Prostate gland (tissue), 2 donors: ENCODE measurements at places on chromosomes 11 and 22.

GRCh38 chr22:43295660-43296059 lies 47.5 kb downstream of the SCUBE1 start:
- no peak for DNase-seq

DNA sequence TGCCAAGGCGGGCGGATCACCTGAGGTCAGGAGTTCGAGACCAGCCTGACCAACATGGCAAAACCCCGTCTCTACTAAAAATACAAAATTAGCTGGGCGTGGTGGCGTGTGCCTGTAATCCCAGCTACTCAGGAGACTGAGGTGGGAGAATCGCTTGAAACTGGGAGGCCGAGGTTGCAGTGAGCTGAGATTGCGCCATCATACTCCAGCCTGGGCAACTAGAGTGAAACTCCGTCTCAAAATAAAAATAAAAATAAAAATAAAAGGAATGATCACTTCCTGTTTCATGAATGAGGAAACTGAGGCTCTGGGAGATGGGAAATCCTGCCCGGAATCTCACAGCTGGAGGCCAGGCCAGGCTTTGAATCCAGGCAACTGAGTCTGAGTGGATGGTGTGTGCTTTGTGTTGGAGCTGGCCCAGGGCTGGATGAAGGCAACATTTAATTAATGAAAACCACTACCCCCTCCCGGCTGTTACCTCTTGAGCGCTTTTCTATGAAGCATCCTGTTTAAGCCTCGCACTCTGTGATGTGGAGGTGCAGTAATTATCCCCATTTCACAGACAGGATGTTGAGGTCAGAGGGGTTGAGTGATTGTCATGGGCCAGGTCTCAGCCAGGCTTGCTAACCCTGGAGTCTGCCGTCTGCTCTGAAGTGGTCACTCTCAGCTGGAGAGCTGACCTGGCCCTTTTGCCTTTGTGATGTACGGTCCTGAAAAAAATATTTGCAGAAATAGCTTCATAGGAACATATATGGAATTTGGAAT lies 27.8 kb downstream of the LRP5 start:
- no peak for DNase-seq

DNA sequence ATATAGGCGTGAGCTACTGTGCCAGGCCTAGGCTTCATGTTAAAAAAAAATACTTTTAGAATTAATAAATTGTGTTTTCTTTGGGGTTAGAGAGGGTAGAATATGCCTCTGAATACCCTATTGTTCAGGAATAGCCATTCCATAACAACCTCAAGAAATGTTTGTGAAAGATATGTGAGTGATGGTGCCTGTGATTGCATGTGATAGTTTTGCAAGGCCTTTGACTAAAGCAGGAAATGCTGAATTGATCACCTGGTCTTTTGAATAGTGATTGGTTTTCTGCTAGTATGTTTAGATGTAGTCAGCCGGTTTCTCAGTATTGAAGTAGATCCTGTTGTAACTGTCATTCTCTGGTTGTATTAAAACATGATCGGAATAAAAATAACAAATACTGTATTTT lies 73.4 kb downstream of the UVRAG start:
- DNase-seq = no peak

- no peak for DNase-seq
These were observed 13.3 kb downstream of the PRR33 start for GRCh38 chr11:1878137-1879031.

GRCh38 chr22:24822471-24822870 lies 16.5 kb downstream of the SGSM1 start:
- DNase-seq = no peak

DNA sequence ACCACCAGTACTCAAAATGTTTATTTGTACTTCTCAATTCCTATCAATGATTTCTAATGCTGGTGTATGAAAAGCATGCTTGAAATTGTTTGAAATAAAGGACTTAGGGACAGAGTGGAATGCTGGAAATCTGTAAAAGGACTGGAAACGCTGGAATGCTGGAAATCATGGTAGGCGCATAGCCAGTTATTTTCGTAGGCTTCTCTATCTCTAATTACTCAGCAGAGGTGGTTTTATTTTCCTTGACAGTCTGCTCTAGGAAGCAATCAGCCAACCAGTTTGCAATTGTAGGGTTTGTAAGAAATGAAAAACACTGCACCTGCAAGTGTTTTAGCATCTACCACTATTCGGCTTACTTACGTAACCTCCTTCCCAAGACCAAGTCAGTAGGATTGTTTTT lies 788 bp downstream of the LIN7C start:
- DNase-seq = no peak

DNA sequence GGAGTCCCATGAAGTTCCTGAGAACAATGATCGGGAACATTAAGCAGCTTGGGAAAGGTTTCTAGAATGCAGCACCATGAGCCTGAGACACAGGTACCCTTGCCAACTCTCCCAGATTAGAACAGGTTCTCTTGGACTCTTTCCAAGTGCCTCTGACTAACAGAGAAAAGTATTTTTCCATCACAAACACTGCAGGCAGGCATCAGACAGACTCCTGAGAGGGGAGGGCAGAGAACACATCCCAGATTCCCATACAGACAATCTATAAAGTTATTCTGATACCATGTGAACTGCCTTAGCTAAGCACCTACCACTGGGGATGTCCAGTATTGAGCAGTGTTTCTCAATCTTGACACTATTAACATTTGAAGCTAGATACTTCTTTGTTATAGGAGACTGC lies 27.3 kb downstream of the SERGEF start:
- DNase-seq = peak; percentile 32

DNA sequence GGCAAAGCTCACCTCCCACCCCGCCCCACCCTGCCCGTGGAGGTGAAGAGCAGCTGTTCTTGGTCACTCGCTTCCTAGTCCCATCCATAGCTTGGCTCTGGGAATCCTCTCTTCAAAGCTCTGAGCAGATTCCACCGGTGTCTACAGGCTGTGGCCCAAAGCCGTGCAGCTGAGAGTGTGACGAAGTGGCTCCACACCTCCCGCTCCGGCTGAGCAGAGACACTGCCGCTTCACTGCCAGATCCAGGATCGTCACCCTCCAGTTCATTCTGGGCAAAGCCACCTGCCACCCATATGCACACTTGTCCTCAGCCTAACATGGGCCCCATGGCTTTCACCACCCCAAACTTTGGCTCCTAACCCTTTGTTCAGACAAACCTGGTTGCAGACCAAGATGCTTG lies 532.9 kb upstream of the B3GAT1 start:
- DNase-seq = no peak

DNA sequence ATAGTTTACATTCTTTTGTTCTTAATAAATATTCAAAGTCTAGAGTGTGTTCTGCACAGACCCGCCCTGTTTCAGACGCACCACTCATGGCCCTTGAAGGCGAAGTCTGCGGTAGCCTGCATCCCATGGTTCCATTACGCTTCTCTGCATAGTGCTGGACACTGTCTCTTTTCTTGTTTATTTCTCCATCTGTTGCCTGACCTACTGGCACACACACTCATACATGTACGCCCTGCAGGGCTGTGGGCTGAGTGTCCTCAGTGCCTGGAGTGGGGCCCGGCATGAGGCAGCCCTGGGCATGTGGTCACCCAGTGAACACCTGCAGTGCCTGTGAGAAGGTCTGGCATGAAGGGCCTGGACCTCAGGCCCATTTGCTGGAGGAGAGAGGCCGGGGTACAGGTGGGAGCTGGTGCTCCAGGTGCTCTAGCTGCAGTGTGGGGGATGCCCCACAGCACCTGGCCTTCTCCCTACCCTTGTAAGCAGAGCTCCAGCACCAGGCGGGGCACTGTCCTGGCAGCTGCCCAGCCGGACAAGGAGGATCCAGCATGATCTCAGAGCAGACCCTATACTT lies 404.1 kb downstream of the TBC1D22A start:
- DNase-seq = no peak

- peak; percentile 49 for DNase-seq
These were observed 10.8 kb upstream of the LDHA start for GRCh38 chr11:18383388-18384156.

DNA sequence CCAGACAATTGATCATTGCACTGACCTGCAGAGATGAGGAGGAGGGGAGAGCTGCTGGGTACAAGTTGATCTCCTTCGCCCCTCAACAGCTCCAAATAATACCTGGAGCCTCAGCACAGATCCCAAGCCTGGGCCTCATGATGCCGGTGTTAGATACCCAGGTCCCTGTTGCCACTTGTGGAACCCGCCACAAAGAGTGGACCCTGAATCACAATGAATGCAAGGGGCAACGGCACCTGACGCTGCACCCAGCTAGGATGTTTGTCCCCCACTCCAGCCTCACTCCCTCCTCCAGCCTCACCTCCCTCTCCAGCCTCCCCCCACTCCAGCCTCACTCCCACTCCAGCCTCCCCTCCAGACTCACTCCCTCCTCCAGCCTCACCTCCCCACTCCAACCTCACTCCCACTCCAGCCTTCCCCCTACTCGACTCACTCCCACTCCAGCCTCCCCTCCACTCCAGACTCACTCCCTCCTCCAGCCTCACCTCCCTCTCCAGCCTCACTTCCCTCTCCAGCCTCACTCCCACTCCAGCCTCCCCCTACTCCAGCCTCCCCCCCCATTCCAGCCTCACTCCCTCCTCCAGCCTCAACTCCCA lies 879.0 kb downstream of the BRD1 start:
- DNase-seq = peak; percentile 1

GRCh38 chr11:44555031-44555800 lies 10.2 kb upstream of the CD82 start:
- no peak for DNase-seq

GRCh38 chr22:49330421-49331222 lies 497.1 kb downstream of the BRD1 start:
- DNase-seq = no peak

DNA sequence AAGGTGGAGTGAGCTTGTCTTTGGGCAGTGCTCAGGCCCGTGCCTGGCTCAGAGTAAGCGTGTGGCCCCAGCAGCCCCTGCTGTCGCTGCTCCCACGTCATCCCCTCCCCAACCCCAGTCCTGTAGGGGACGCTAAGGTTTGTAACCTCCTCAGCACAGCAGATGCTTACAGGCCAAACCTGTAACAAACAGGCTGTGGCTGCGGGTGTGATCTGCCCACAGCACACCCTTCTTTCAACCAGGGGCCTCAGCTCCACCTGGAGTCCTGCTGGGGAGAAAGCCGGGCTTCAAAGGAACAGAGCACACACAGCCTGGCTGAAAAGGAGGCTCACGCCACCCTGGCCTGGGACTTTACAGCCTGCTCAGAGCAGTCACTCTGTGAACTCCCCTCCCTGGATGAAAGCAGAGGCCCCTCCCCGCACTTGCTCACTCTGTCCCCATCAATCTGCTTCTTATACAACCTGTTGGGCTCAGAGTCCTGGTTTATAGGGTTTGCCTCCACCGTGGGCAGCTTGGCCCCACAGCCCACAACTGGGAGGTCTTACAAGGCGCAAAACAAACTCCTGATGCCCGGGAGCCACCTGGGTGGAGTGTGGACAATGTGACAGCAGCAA lies 54.3 kb downstream of the SCUBE1 start:
- no peak for DNase-seq

DNA sequence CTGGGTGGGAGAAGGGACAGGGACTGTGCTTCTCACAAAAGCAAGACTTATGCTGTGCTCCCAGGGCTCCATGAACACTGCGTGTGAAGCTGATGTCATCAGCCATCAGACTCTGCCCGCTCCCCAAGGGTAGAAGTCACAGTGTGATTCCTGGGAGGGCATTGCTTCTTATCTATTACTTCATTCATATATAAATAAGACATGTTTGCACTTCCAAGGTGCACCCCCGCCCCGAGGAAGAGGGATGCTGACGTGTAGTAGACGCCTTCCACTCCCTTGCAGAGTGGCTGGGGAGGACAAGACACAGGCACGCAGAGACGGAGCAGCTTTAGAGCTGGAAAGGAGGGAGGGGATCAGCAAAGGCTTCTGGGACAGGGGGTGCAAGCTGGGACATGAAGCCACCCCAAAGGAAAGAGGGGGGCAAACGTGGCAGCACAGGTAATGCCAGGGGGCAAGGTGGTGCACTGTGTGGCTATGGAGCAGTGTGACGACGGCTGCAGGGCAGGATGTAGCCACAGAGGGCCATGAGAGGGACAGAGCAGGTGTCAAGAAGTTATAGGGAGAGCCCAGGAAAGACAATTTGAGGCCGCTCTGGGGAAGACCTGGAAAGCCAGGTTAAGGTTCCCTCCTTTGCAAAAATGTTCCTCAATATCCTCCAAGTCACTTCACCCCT lies 558.5 kb downstream of the MN1 start:
- no peak for DNase-seq

DNA sequence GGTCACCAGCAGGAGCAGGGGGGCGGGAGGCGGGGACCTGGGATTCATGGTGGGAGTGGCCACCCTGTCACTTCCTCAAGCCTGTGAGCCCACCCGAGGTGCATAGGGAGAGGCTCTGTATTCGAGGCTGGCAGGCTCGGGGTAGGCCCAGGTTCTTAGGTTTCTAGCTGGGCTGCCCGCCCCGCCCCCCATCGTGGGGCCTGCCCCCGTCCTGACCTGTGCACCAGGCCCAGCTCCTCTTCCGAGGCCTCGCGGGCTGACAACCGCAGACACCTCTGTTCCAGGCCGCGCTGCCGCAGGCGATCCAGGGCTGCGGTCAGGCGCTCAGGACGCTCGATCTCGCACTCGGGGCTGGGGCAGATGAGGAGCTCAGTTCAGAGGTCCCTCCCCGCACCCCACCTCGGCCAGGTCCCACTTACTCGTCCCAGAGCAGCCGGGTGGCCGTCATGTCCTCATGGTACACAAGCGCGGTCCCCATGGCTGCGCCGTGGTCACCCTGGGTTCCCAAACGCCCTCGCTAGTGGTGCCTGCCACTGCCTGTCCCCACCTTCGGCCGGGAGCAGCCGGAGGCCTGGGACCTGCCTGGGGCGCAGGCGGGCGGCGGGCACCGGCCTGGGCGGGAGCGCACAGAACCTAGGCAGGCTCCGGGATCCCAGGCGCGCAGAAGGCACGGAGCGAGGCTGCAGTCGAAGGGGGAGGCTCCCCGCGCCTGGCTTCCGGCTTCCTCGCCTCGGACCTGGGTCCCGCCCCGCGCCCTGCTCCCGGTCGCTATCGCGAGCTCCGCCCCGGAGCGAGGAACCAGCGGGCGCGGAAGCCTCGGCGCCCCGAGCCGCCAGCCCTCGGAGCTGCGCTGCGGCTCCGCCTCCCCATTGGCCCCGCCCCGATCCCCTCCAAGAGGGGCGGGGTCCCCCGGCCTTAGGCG lies at the start of gene HDAC10:
Gene HDAC10, minus strand, starts transcription at position 711 of the 922 bp plus-strand sequence. Its CDS starts 233 bp downstream, at position 478.
- DNase-seq = peak; percentile 60

DNA sequence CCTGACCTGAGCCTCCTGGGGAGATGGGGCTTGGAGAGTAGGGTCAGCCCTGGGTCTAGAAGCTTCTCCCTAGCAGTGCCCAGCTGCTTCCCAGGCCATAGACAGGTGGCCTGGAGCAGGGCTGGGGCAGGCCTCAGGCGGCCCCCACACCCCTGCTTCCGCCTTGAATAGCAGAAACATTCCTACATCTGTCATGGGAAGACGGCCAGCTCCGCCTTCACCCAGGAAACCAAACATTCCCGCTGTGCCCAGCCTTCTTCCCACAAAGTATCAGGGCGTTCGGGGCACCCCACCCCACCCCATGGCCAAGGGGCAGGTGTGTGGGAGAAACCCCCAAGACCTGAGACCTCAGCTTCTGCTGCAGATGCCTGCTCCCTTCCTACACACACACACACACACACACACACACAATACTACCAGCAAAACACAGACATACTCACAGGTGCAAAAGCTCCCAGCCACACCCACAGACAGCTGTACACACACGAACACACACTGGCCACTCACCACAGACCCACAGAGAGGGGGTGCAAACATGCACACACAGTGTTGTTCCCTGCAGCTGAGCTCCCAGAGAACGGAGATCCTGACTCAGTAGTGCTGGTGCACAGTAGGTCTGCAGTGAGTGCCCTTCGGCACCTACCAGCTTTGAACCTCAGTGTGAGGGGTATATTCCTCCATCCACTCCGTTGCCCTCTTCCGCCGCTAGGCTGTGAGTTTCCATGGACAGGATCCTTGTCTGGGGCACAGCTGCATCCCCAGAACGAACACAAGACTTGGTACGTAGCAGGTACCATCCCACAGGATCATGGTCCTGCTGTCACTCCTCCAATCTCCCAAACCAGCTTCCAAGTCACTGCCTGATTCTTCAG lies 37.4 kb downstream of the PDGFB start:
- DNase-seq = no peak
